ENCODE measurements at places on chromosomes 11 and 22.

GRCh38 chr11:93359396-93359795 lies 28.9 kb downstream of the DEUP1 start:
- DNase-seq, result no peak

DNA sequence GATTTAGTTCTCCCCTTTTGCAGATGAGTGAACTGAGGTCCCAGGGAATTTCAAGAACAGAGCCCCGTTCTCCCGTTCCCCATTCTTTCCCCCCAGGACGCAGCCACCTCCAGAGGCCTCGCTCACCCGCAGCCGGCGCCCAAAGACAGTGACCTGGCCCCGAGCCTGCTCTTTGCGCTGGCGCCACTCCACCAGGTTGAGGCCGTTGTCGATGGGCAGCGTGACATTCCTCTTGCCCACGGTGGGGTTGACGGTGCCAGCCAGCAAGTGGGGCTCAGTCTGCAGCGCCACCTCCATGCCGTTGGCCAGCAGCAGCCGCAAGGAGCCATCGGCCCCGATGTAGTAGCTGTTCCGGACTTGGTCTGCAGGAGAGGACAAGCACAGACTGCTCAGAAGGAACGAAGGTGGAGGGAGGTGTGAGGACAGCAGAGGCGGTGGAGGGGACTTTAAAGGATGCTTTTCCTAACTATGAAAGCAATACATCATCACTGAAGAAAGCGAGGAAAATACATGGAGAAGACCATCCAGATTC lies 101.4 kb upstream of the NARS2 start:
- DNase-seq, result no peak

DNA sequence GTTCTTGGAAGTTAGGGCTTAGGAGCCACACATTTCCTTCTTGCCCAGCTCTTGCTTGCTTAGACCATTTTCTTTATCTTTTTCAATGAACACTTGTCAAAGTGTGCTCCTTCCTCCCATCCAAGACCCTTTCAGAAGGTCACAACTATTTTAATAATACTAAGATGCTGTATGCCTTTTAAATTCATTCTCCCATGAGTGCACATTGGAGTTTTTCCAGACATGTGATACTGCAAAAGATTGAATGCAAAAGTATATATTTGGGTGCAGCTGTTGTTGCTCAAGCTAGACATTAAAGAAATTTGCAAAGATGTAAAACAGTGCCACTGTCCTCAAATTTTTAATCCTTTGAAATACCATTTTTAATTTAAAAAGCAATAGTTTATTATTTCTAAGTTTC lies 69.3 kb upstream of the TNRC6B start:
- DNase-seq, result no peak

DNA sequence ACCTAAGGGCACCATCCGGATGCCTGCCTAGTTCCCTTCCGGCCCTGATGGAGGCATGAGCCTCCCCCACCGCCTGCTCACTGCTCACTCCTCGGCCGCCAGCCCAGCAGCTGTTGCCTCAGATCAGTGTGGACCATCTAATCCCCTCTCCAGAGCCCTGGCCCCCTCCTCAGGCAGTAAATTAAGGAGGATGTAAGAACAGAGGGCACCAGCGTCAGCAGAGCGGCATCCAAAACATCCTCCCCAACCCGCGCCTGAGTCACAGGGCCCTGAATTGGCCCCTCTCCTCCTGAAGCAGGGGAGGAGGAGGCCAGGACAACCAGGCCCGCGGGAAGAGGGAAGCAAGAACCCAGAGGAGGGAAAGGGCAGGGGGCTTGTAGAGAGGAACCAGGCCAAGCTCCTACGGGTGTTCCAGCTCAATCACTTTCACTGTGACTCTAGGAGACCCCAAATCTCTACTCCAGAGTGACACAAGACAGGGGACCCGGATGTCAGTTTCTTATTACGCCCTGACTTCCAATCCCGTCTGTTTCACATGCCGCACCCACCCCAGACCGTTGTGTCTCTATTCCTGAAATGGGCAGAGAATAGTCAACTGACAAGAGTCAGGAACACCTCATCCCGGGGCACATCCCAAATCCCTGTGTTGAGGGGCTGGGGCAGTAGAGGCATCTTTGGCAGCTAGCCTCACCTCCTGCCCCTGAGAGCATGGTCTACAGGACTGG lies 31.3 kb upstream of the MYOD1 start:
- no peak for DNase-seq

GRCh38 chr22:20000246-20001081 lies 16.2 kb downstream of the ARVCF start:
- no peak for DNase-seq
